ENCODE measurements at places on chromosomes 16 and 17. TPM values are rescaled to one million over a fixed set of nuclear protein-coding genes. Genes with fewer than 3 reads are reported as not detected.

DNA sequence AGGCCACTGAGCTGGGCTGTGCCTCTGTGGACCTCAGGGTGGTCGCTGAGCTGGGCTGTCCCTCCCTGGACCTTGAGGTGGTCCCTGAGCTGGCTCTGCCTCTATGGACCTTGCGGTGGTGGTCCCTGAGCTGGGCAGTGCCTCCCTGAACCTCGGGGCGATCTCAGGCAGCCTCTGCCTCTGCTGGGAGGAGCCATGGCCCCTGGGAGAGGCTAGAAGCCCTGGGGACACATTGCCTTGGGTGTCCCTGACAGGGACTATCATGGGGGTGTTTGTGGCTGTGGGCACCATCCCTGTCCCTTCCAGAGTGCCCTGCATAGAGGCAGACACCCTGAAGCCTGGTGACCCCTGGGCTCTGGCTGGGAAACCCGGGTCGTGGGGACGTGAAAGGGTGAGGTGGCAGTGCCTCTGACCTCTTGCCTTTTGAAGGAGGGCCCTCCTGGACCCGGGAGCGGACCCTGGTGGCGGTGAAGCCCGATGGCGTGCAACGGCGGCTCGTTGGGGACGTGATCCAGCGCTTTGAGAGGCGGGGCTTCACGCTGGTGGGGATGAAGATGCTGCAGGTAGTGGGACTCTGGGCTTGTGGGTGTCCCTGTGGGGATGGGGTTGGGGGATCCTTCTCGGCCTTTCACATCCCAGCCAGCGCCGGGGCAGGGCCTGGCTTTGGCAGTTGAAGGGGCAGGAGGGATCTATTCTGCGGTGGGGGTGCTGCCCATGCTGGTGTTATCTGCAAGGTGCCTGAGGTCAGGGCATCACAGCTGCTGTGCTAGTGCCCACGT is 1.8 kb downstream of the NME4 start:
- no peak for DNase-seq

TBC1D3H gene
- polyA plus RNA-seq, result not detected

C1QTNF8 gene
- 0.07 TPM for polyA plus RNA-seq

- DNase-seq, result no peak
Observed at GRCh38 chr16:441447-441846, 16.0 kb downstream of the RAB11FIP3 start.

DNA sequence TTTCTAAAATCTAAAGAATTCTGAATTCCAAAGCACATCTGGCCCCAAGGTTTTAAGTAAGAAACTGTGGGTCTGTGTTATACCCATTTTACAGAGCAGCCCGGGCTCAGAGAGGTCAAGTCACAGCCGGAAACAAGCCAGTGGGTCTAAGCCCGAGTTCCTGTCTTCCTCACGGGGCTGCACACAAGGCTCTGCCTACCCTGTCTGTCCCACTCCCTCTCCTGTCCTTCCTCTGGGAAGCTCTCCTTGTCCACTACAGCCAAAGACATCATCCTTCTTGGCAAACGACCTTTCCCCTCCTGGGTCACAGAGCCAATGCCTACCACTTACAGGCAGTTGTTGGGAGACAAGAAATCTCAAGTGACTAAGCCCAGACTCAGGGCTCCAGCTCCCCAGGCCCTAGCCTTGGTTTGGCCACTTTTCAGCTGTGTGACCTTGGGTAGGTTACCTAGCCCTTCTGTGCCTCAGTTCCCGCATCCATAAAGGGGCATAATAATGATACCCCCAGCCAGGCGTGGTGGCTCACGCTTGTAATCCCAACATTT is 55.6 kb upstream of the MAP3K14 start:
- no peak for DNase-seq

DNA sequence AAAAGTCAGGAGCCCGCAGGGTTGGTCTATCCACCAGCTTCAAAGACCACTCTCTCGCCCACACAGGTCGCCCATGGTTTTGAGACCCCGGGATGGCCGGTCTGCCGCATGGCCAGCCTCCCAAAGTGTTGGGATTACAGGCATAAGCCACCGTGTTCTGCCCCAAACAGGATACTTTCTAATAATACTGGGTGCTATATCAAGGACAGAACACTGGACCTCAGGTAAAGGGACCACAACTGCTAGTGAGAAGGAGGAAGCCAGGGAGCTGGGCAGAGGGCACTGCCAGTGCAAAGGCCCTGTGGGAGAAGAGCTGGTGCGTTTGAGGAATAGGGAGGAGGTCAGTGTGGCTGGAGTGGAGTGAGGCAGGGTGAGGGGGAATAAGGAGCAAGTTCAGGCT is 34.1 kb downstream of the IL21R start:
- no peak for DNase-seq

DNA sequence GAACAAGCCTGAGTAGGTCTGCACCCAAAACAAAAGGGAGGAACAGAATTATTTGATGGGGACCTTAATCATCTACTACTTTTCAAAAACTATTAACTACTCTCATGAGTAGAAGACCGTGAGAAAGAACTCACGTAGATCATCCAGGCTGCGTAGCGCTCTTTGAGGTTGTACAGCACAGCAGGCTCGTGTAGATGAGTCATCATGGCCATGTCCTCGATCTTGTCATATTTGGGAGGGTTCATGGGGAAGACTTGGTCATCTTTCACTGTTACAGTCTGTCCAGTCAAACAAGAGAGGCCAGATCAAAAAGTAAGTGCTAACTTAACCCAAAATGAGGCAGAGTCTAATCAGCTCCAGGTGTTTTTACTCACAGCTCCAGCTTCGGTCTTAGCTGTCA is 2.3 kb downstream of the MYH1 start:
- no peak for DNase-seq

TBC1D3 gene
- not detected for polyA plus RNA-seq

DNA sequence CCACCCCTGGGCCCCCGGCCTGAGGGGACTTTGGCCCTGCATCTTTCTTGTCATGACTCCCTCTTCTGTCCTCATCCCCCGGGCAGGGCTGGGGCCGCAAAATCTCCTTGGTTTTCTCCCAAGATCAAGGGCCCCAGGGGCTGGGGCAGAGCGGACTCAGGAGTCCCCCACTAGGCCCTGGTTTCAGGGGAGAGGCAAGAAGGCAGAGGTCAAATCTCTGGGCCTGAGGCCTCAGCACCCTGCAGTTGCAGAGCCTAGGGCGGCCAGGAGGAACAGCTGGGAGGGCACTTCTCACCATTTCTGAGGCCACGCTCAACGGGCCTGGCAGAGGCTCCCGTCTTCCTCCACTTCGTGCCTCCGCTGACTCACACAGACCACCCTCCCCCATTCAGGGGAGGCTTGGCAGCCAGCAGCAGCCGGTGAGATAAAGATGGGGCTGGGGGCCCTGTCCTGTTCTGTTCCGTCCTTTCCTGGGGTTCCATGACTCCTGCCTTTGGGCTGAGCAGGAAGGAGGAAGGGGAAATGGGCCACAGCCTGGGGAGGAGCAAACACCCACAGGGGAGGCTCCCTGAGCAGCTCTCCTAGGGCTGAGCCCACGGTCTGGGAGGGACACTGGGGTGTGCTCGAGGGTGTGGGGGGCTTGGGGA is 12.4 kb downstream of the ZSCAN10 start:
- DNase-seq, result peak; percentile 53

ACSM3 gene
- 5.9 TPM for polyA plus RNA-seq

LHX1 gene
- 0.01 TPM for polyA plus RNA-seq

DNA sequence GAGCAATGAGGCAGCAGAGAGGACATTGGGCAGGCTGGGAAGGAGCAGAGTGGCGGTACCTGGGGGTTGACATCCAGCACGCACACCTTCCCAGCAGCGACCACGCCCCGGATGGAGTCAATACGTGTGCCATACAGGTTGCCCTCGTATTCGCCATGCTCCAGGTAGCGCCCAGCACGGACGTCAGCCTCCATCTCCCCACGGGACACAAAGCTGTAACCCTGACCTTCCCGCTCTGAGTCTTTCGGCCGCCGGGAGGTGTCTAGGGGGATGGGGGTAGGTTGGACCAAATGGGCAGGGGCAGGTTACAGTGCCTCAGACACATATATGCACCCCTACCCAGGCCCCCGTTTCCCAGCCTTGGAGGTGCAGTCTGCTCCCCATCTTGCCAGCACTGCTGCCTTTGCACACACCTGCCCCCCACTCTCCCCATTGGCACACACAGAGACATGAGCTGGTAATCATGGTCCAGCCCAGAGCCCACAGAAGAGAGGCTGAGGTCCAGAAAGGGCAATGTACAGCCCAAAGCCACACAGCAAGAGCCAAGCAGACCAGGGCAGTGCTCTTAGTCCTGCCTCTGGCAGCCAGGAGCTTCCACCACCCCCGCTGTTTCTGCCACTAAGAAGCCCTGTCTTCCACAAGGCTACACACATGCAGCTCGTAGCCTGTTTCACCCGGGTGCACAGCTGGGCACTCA is 27.5 kb downstream of the MPP2 start:
- no peak for DNase-seq

GRCh38 chr16:88812513-88813268 is 963 bp upstream of the APRT start:
- DNase-seq, result peak; percentile 43

KCTD11 gene
- 6.0 TPM for polyA plus RNA-seq

EVI2A gene
- polyA plus RNA-seq, result 1.3 TPM

TSNAXIP1 gene
- polyA plus RNA-seq, result 0.80 TPM

GDPD1 gene
- 4.0 TPM for polyA plus RNA-seq

DNA sequence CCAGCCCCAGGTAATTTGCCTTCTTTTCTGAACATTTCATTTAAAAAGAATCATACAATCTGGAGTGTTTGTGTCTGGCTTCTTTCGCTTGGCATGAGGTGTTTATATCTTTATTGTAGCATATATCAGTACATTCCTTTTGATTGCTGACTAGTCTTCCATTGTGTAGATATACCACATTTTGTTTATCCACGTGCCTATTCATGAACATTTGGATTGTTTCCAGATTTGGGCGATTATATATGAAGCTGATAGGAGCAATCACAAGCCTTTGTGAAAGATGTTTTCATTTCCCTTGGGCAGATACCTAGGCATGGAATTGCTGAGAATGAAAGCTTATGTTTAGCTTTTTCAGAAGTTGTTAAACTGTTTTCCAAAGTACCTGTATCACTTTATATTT is 120.3 kb downstream of the AATF start:
- DNase-seq, result peak; percentile 81

- DNase-seq, result no peak
Observed at GRCh38 chr16:17301184-17301583, 169.6 kb downstream of the XYLT1 start.

GRCh38 chr17:4472286-4472685 is 26.4 kb upstream of the SPNS2 start:
- no peak for DNase-seq

C16orf46 gene
- polyA plus RNA-seq, result not detected

- DNase-seq, result no peak
Observed at GRCh38 chr16:58970775-58971174, 236.7 kb upstream of the GOT2 start.

DNA sequence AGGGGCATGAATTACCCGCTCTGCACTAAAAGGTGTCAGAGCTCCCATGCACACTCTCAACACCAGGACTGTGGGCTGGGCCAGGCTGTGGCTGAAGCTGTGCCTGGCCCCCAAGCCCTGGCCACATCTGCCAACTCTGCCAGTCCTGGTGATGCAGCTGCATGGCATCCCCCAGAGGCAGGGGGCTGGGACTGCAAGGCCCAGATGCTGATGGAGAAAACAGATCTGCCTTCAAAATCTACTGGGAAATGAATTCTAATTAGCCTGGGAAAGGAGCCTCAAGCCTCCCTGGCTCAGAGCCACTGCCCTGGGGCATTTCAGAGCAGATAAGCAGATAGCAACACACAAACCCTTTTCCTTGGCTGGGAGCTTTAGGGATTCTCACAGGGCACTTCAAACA is 3.4 kb downstream of the CHST6 start:
- peak; percentile 21 for DNase-seq

GRCh38 chr16:56936491-56936890 is 4.5 kb downstream of the HERPUD1 start:
- DNase-seq, result no peak

DNA sequence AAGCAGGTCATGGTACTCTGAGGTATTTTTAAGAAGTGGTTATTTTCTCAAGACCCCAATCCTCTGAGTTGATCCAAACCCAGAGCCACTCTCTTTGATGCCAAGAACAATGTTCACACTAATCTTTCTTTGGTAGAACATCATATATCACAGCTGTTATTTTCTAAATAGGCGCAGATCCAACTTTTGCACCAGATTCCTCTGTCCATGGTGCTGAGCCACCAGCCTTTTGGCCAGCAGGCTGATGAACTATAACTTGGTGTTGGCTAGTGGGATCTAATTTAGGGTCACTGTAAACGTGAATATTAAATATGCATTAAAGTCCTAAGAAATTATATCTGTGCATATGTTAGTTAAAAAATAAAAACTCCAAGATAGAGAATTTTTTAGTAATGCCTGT is 7.0 kb upstream of the ZKSCAN2 start:
- DNase-seq, result no peak

MRPL45 gene
- polyA plus RNA-seq, result 48.9 TPM

- no peak for DNase-seq
Observed at GRCh38 chr17:37833237-37833859, 88.5 kb upstream of the HNF1B start.

DNA sequence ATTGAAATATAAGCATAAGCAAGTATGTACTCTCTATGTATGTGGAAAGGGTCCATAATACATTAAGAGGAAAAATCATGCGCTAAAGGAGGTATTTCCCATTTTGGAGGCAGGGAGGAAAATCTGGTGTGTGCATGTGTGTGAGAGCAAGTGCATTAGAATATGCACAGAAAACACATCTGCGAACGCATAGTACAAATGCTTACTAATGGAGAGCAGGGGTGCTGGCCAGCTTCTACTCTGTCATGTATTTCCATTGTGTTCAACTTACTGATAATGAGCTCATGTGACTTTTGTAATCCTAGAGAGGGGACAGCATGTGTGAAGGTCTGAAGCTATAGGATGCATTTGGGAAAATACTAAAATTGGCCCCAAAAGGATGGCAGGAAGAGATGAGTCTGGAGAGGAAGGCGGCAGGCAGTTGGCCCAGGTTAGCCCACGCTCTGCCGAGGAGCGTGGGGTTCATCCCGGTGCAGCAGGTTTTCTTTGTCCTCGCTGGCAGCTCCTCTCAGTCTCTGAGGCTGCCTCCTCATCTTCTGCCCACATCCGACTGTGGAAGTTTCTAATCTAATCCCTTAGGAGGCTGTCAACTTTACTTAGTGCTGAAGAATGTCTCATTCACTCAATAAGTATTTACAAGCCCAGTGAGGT is 17.8 kb upstream of the KSR1 start:
- no peak for DNase-seq

GRCh38 chr16:65308506-65308905 is 186.6 kb upstream of the CDH11 start:
- no peak for DNase-seq

FOXK2 gene
- polyA plus RNA-seq, result 11.6 TPM

- DNase-seq, result peak; percentile 48
Observed at GRCh38 chr16:83813823-83814658, 6.3 kb downstream of the HSBP1 start.

- DNase-seq, result no peak
Observed at GRCh38 chr16:27303256-27304100, 10.3 kb upstream of the IL4R start.

HID1 gene
- 37.0 TPM for polyA plus RNA-seq

GPR142 gene
- polyA plus RNA-seq, result 0.19 TPM

TNS4 gene
- polyA plus RNA-seq, result not detected

GRCh38 chr17:67044016-67044772 is at the start of gene CACNG1:
CACNG1 (plus strand) TSS chr17:67044554; CDS start chr17:67044661, 107 bp downstream.
- no peak for DNase-seq

GRCh38 chr16:5928476-5929065 is 831.0 kb upstream of the EEF2KMT start:
- no peak for DNase-seq

- no peak for DNase-seq
Observed at GRCh38 chr16:77679901-77680300, 42.4 kb upstream of the NUDT7 start.

- no peak for DNase-seq
Observed at GRCh38 chr16:65574326-65574966, 452.6 kb upstream of the CDH11 start.

GRCh38 chr16:54447576-54448440 is 161.2 kb upstream of the IRX3 start:
- DNase-seq, result no peak

TP53TG3B gene
- polyA plus RNA-seq, result not detected
